ENCODE measurements at places on chromosomes 2 and 18. TPM values are rescaled to one million over a fixed set of nuclear protein-coding genes. Genes with fewer than 3 reads are reported as not detected.

PKDCC gene
- not detected for total RNA-seq

CREG2 gene
- total RNA-seq: not detected

RBBP8 gene
- total RNA-seq: 95.1 TPM

GALR1 gene
- not detected for total RNA-seq

NRP2 gene
- total RNA-seq: 64.0 TPM

GPR35 gene
- total RNA-seq: 7.6 TPM

DNA sequence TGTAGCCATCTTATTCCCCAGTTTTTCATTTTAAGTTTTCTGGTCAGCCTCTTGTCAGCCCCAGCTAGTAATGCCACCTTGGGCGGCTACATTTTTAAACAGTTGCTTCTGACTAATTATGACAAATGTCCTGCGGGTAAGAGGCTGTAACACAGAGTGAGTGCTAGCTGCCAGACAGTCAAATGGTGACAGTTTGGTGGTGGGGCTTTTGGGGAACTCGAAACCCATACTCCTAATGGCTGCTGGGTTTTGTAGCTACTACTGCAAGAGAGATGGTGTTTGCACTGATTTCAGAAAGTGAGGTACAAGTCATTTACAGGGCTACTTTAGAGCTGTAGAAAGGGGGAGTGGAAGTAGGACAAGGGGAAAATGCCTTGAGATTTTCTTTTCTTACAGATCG lies 48.2 kb downstream of the ZCCHC2 start:
- H3K4me3 ChIP-seq: no peak overlapping the region
- peak overlapping the region; percentile 45 for H3K27ac ChIP-seq
- H3K4me1 ChIP-seq: peaks cover 51% of the 10 kb centered on the region
- DNase-seq: no peak
- H3K27me3 ChIP-seq: no peaks in the 10 kb centered on the region

- no peaks in the 10 kb centered on the region for H3K27me3 ChIP-seq
- H3K36me3 ChIP-seq: peaks cover 4% of the 10 kb centered on the region
- no peak for DNase-seq
- H3K27ac ChIP-seq: peak overlapping the region; percentile 29
Measured at GRCh38 chr18:79963658-79964329, 649 bp upstream of the HSBP1L1 start.

DNA sequence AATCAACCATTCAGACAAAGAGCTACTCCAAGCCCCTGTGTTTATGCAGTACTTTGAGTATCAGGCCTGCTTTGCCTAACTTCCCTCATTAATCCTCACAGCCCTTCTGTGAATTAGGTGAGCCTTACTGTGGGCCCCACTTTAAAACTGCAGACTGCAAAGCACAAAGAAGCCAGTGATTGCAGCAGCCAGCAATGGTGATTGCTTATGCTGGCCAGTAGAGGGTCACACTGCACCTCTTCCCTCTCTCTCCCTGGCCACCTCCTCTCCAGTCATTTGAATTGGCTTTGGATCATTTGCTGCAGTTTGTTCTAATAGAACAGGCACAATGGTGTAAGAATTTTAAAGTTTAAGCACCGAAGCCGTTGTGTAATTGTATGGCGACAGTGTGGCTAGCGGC lies 229.9 kb downstream of the AGPS start:
- H3K4me3 ChIP-seq: no peak overlapping the region
- H3K27ac ChIP-seq: no peak overlapping the region
- peaks cover 7% of the 10 kb centered on the region for H3K27me3 ChIP-seq
- no peaks in the 10 kb centered on the region for H3K36me3 ChIP-seq

GRCh38 chr2:222673883-222674282 lies 2.4 kb downstream of the MOGAT1 start:
- H3K4me1 ChIP-seq: peaks cover 7% of the 10 kb centered on the region
- H3K36me3 ChIP-seq: peaks cover 4% of the 10 kb centered on the region
- H3K27me3 ChIP-seq: peaks cover 66% of the 10 kb centered on the region

DNA sequence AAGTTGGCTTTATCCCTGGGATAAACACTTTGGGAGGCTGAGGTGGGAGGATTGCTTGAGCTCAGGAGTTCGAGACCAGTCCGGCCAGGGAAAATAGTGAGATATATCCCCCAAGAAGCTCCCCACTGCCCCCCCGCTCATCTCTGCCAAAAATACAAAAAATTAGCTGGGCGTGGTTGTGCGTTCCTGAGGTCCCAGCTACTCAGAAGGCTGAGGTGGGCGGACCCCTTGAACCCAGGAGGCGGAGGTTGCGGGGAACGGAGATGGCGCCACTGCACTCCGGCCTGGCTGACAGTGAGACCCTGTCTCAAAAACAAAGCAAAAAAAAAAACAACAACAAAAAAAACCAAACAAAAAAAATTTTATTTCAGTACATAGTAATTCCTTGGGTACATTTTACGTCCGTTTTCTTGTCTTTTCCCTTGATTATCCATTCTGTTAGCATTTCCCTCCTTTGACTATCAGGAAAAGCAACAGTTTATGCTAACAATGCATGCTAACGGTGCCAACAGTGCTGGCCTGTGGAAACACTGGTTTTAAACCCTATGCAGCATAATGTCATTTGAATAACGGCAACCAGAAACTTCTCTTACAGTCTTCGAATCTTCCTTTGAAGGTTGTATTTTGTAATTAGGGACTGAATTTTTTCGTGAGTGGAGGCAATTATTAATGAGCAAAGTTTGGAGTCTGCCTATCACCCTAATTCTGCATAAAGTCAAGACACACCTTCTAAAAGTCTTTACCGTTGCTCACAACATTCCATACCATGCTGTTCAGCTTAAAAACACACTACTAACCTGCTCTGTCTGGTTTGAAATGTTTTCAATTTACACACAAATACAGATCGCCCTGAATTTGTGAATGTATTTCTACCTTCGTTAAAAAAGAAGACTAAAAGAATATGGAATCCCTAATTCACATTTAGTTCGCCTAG lies 721 bp upstream of the MIB1 start:
- H3K4me3 ChIP-seq: peak overlapping the region; percentile 93
- H3K4me1 ChIP-seq: peaks cover 41% of the 10 kb centered on the region
- peaks cover 18% of the 10 kb centered on the region for H3K27me3 ChIP-seq
- H3K36me3 ChIP-seq: peaks cover 11% of the 10 kb centered on the region

DNA sequence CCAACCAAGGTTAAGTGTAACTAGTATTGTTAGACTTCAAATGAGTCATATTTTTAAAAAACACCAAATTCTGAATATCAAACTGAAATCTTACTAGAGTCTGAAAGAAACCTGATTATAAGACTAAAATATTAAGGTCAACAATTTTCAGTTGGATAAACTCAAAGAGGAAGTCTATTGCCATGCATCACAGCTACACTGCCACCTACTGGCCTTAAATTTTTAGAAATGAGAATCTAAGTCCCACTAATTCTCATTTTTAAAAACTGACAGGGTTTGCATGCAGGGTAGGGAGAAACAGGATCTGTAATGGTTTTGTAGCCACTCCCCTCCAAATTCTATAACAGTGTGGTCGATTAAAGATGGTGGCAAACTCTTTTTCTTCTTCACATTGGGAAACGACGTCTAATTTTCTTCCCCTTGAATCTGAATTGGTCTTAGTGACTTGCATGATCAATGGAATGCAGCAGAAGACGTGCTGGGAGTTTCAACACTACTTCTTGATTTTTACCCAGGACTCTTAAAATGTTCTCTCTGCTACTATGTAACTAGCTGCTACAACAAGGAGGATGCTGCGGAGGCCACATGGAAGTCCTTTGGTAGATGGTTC lies 176.1 kb upstream of the SESTD1 start:
- H3K27ac ChIP-seq: no peak overlapping the region
- no peak overlapping the region for H3K4me3 ChIP-seq
- peaks cover 15% of the 10 kb centered on the region for H3K27me3 ChIP-seq
- no peaks in the 10 kb centered on the region for H3K4me1 ChIP-seq
- DNase-seq: no peak

GRCh38 chr2:172119089-172119488 lies 16.4 kb upstream of the DLX2 start:
- H3K36me3 ChIP-seq: no peaks in the 10 kb centered on the region
- DNase-seq: no peak
- H3K27me3 ChIP-seq: peaks cover 27% of the 10 kb centered on the region
- H3K4me3 ChIP-seq: no peak overlapping the region
- H3K4me1 ChIP-seq: no peaks in the 10 kb centered on the region

GRCh38 chr2:201952187-201952586 lies 81.5 kb upstream of the FZD7 start:
- no peak overlapping the region for H3K27ac ChIP-seq
- no peaks in the 10 kb centered on the region for H3K4me1 ChIP-seq
- no peak for DNase-seq
- peaks cover 15% of the 10 kb centered on the region for H3K27me3 ChIP-seq

DNA sequence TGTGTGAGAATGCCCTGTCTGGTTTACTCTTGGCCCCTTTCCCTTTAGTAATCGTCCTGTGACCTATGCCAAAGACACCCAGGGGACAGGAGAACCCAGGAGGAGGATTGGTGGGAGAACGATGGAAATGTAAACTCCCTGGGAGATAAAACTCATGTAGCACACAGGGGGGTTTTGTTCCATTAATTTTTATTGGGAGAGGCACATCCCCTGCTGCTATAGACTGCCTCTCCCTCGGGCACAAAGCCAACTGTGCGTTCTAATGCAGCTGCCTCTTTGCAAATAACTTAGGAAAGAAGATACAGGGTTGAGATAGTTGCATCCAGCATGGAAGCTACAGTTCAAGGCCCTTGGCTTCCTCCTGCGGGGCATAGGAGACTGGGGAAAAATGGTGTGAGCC lies 489.6 kb downstream of the SLC4A3 start:
- DNase-seq: no peak
- H3K36me3 ChIP-seq: no peaks in the 10 kb centered on the region
- H3K27me3 ChIP-seq: no peaks in the 10 kb centered on the region
- no peaks in the 10 kb centered on the region for H3K4me1 ChIP-seq

DNA sequence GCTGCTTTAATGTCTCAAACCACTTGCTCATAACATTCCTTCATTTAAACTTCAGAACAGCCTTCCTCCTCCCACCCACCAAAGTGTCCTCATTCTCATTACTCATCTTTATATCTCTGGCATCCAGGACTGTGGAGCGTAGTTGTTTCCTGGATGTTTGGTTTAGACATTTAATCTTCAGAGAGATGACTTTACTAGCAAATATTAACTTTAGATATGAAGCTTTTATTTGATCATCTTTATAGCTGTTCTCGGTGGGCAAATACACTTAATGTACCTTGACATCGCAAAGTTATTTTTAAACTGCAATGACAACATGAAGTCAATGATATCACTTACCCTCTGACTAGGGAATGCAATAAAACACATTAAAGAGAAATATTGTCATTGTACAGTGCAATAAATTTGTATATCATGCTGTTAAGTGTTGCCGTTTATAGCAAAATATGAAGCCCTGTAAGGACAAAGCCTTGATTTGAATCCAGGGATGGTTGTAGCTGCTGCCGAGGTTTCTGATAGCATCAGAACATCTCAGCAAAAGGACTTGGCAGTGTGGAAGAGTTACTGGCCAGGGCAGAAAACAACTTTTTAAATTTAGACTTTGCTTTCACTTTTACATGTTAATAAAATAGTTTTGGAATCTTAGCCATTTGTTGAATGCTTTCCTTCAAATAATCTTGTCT lies 4.6 kb upstream of the LAMA3 start:
- peaks cover 54% of the 10 kb centered on the region for H3K27me3 ChIP-seq
- H3K36me3 ChIP-seq: no peaks in the 10 kb centered on the region
- H3K4me3 ChIP-seq: no peak overlapping the region
- peaks cover 5% of the 10 kb centered on the region for H3K4me1 ChIP-seq
- DNase-seq: no peak
- no peak overlapping the region for H3K27ac ChIP-seq

DNA sequence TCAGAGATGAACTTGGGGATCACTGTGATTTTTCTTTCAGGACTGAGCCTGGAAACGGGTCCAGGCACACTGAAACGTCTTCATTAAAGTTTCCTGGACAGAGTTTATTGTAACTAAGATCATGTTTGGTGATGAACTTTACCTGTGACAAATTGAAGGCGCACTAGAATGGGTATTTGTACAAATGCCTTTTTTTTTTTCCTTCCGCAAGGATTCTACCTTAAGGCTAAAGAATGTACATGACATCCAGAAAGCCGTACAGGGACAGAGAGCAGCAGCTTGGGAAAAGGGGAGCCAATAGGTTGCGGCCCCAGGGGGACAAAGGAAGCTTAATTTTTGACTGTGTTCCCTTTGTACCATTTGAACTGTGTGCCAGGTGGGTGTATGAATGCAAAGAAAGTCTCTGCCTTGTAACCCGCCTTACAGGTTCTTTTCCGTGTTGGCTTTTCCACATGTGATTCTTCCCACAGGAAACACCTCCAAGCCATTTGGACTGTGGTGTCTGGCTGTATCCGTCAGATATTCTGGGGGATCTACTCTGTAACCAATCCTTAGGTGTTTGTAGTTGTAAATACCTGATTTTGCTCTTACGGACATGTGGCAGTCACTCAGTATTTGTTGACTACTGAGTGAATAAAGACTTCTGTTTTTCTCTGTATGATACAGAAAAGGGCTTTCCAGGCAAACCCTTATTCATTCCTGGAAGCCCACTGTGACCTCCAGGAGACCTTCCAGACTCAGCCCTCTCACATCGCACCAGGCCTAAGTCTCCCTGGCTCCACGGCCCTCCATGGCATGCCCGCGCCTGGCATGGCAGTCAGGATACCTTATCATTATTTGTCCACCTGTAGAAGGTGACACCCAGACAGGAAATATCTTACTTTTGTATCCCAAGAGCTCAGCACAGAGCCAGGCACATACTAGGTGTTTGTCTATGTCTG lies 1.1 kb downstream of the LRRFIP1 start:
- H3K27ac ChIP-seq: no peak overlapping the region
- no peaks in the 10 kb centered on the region for H3K36me3 ChIP-seq
- peaks cover 44% of the 10 kb centered on the region for H3K27me3 ChIP-seq
- H3K4me3 ChIP-seq: peak overlapping the region; percentile 74
- no peak for DNase-seq
